ENCODE measurements at places on chromosomes 16 and 17.

- DNase-seq, result no peak
Measured at GRCh38 chr16:57104706-57105105, 12.3 kb downstream of the CPNE2 start.

DNA sequence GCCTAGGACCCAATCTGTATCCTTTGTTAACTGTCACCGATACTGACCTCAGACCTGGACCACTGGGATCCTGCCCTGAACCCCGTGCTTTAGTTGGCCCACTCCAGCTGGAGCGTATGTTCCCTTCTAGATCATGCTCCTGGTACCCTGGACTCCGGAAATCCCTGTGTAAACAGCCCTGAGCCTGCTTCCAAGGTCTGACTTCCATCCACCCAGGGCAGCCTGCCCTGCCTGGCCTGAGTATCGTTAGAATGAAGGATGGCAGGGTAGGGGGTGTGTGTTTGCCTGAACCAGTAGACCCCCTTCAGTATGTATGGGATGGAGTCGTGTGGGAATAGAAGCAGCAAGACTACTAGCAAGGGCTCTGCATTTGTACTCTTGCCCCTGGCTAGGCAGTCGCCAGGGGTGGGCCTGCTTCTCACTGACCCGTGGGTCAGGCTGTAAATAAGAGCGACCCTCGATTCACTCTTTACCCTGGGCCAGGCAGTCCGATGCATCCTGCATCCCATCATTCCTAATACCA lies 691 bp upstream of the TMEM98 start:
- DNase-seq, result no peak

- peak; percentile 69 for DNase-seq
Measured at GRCh38 chr17:70636517-70637133, 467.3 kb downstream of the KCNJ2 start.

DNA sequence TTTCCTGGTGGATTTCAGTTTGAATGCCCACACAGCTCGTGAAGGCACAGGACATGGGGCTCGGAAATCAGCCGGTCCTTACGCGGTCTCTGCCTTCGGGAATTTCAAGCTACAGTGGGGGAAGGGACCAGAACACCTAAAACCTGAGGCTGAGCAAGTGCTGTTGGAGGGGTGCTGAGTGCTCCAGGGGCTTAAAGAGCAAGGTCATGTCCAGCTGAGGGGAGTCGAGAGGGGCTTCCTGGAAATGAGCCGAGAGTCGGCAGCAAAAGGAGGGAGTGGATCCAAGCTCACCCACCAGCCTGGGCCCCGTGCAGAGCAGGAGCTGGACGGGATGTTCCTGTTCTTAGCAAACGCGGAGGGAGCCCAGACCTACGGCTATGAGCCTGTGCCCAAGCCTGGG lies 73.2 kb upstream of the RPL38 start:
- DNase-seq, result no peak

DNA sequence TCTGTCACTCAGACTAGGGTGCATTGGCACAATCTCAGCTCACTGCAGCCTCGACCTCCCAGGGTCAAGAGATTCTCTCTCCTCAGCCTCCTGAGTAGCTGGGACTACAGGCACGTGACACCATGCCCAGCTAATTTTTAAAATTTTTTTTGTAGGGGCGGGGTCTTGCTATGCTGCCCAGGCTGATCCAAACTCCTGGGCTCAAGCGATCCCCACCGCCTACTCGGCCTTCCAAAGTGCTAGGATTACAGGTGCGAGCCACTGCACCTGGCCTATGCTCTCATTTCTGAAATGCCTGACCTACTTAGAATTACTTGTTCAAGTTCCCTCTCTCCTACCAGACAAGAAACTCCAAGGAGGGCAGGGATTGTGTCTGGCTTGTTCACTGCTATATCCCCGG lies 5.1 kb upstream of the GP2 start:
- DNase-seq, result no peak

- DNase-seq, result no peak
Measured at GRCh38 chr16:51159296-51159695, 8.2 kb upstream of the SALL1 start.

- peak; percentile 73 for DNase-seq
Measured at GRCh38 chr16:31874366-31875111, 932 bp downstream of the ZNF267 start.

- DNase-seq, result no peak
Measured at GRCh38 chr17:8150194-8151119, 1.7 kb downstream of the PER1 start.

GRCh38 chr16:78199325-78200022 lies 100.0 kb downstream of the WWOX start:
- DNase-seq, result no peak

Measured in hematopoietic multipotent progenitor cell treated with erythropoietin and hydrocortisone succinate and interleukin-3 and kit ligand, for 6 days (in vitro differentiated cells).